Gastroesophageal sphincter (tissue), 4 donors: ENCODE measurements at places on chromosomes 1 and 21.

- H3K27me3 ChIP-seq, result no peaks in the 10 kb centered on the region
- no peaks in the 10 kb centered on the region for H3K36me3 ChIP-seq
- H3K4me3 ChIP-seq, result peak overlapping the region; percentile 47
Measured at GRCh38 chr1:244730153-244730933, 77.4 kb downstream of the DESI2 start.

- H3K27ac ChIP-seq, result no peak overlapping the region
- no peak for ATAC-seq
- no peaks in the 10 kb centered on the region for H3K36me3 ChIP-seq
- no peaks in the 10 kb centered on the region for H3K27me3 ChIP-seq
- H3K4me1 ChIP-seq, result peaks cover 10% of the 10 kb centered on the region
- no peak overlapping the region for H3K4me3 ChIP-seq
Measured at GRCh38 chr21:34619841-34620665, 5.1 kb upstream of the RCAN1 start.

- no peak for ATAC-seq
- H3K27ac ChIP-seq, result no peak overlapping the region
- no peaks in the 10 kb centered on the region for H3K27me3 ChIP-seq
- no peaks in the 10 kb centered on the region for H3K36me3 ChIP-seq
- H3K4me3 ChIP-seq, result no peak overlapping the region
- no peaks in the 10 kb centered on the region for H3K4me1 ChIP-seq
Measured at GRCh38 chr1:56215086-56215485, 364.3 kb downstream of the PLPP3 start.

- no peak for ATAC-seq
- no peak overlapping the region for H3K4me3 ChIP-seq
- no peak overlapping the region for H3K27ac ChIP-seq
- H3K4me1 ChIP-seq, result no peaks in the 10 kb centered on the region
Measured at GRCh38 chr1:219626865-219627264, 14.0 kb upstream of the ZC3H11B start.

DNA sequence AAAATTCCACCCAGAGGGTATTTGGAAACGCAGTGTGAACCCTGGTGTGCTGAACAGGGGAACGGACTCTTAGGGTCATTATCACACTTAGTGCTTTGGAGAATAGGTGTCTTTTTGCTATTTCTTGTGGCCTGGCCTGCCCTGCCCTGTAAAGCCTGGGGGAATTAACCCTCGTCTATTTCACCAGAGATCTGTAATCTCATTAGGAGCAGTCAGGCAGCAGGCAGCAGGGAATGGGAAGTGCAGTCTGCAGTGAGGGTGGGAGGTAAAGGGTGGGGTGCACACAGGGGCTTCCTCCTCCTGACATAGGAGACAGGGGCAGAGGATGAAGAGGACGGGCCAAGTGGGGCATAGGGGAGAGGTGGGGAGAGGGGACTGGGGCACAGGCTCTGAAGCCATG is 1.1 kb upstream of the SLC1A7 start:
- H3K27ac ChIP-seq, result no peak overlapping the region
- H3K27me3 ChIP-seq, result no peaks in the 10 kb centered on the region
- ATAC-seq, result no peak
- H3K36me3 ChIP-seq, result no peaks in the 10 kb centered on the region
- no peaks in the 10 kb centered on the region for H3K4me1 ChIP-seq

- ATAC-seq, result no peak
- no peaks in the 10 kb centered on the region for H3K36me3 ChIP-seq
- no peak overlapping the region for H3K27ac ChIP-seq
- H3K4me3 ChIP-seq, result no peak overlapping the region
Measured at GRCh38 chr1:48817505-48818114, 40.9 kb upstream of the BEND5 start.

GRCh38 chr1:17096584-17096983 is 22.7 kb downstream of the PADI2 start:
- H3K36me3 ChIP-seq, result no peaks in the 10 kb centered on the region
- H3K27me3 ChIP-seq, result no peaks in the 10 kb centered on the region
- H3K4me3 ChIP-seq, result no peak overlapping the region
- ATAC-seq, result no peak
- H3K4me1 ChIP-seq, result no peaks in the 10 kb centered on the region

GRCh38 chr1:14949270-14949835 is 204.2 kb upstream of the TMEM51 start:
- ATAC-seq, result no peak
- no peak overlapping the region for H3K27ac ChIP-seq
- no peaks in the 10 kb centered on the region for H3K36me3 ChIP-seq
- no peak overlapping the region for H3K4me3 ChIP-seq
- H3K4me1 ChIP-seq, result peaks cover 25% of the 10 kb centered on the region
- H3K27me3 ChIP-seq, result no peaks in the 10 kb centered on the region

DNA sequence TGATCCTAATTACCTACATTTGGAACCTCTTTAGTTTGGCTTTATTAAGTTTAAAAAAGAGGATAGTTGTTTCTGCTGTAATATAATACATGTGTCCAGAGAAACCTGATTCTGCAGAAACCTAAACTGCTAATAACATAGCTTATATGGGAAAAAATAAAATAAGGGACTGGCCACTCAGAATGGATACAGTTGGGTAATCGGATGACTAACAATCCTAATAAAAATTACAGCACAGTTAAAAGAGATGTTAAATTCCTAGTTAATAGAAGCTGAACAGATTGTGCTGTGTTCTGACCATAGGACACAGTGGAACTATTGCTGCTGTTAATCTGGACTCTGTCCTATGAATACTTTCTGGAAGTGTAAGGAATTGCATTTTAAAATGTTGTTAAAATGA is 16.0 kb downstream of the ARV1 start:
- H3K36me3 ChIP-seq, result no peaks in the 10 kb centered on the region
- ATAC-seq, result no peak
- no peaks in the 10 kb centered on the region for H3K27me3 ChIP-seq
- H3K4me3 ChIP-seq, result no peak overlapping the region
- no peaks in the 10 kb centered on the region for H3K4me1 ChIP-seq
- no peak overlapping the region for H3K27ac ChIP-seq

- H3K27ac ChIP-seq, result no peak overlapping the region
- no peaks in the 10 kb centered on the region for H3K36me3 ChIP-seq
- H3K4me3 ChIP-seq, result no peak overlapping the region
- no peaks in the 10 kb centered on the region for H3K4me1 ChIP-seq
Measured at GRCh38 chr1:17711941-17712340, 43.2 kb upstream of the ACTL8 start.

DNA sequence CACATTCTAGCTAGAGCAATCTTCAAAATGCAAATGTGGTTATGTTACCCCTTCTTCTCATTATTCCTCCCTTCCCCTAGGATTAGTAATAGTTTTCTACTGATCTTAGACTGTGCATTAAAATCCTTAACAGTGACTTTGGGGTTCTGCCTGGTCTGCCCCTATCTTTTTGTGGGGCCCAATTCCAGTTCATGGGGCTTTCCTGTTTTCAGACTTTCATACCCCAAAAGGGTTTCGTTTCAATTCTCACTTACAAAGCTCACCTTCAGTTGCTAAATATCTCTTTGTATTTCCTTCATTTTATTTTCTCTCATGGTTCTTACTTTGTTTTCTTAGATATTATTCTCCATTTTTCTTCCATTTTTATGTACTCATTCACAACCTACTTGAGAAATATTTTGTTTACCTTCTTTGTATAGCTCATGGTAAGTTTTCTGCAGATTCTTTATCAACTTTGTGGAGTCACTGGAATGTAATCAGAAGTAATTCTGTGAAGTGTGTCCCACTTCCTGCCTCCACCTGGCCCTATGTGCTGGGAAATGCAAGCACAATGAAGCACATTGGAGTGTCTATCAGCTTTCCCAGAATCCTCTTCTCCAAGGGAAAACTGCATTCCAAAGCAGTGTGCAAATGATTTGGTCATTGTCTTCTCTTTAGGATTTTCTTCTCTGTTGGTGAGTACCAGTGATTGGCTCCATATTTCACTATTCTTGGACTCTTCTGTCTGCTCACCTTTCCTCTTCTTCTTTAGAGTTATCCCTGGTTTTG is 350.2 kb downstream of the ZNF326 start:
- no peak for ATAC-seq
- no peak overlapping the region for H3K4me3 ChIP-seq
- H3K27ac ChIP-seq, result no peak overlapping the region
- H3K27me3 ChIP-seq, result no peaks in the 10 kb centered on the region
- H3K4me1 ChIP-seq, result no peaks in the 10 kb centered on the region
- no peaks in the 10 kb centered on the region for H3K36me3 ChIP-seq

DNA sequence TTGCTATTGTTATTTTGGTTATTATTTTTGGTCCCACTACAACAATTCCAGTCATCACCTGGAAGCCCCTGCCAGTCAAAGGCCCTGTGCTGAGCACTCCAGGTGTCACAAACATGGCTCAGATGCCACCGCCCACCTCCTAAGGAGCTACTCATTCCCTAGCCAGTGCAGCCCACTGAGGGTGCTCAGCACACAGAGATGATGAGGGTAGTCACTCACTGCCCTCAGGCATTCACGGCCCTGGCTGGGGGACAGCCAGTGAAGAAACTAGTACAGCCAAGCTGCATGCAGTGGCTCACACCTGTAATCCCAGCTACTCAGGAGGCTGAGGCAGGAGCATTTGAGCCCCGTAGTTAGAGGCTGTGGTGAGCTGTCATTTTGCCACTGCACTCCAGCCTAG is 42.3 kb downstream of the NIPAL3 start:
- no peaks in the 10 kb centered on the region for H3K4me1 ChIP-seq
- no peak overlapping the region for H3K27ac ChIP-seq
- no peak overlapping the region for H3K4me3 ChIP-seq
- no peak for ATAC-seq

- no peaks in the 10 kb centered on the region for H3K36me3 ChIP-seq
- no peak overlapping the region for H3K4me3 ChIP-seq
- no peak for ATAC-seq
- H3K27me3 ChIP-seq, result peaks cover 99% of the 10 kb centered on the region
- peaks cover 2% of the 10 kb centered on the region for H3K4me1 ChIP-seq
Measured at GRCh38 chr1:228065543-228066347, 16.8 kb upstream of the ARF1 start.
